ENCODE measurements at places on chromosomes 3 and 15. TPM values are rescaled to one million over a fixed set of nuclear protein-coding genes. Genes with fewer than 3 reads are reported as not detected.

The SEMA5B gene
- total RNA-seq, result 5.3 TPM

The ANKRD63 gene
- total RNA-seq, result not detected

The IL17RB gene
- total RNA-seq, result 0.47 TPM

The CELF6 gene
- total RNA-seq, result 1.5 TPM

The ALPK3 gene
- 181 TPM for total RNA-seq

The CMTM7 gene
- 2.9 TPM for total RNA-seq

The TRPC1 gene
- total RNA-seq, result 13.9 TPM

The CNTN3 gene
- 1.2 TPM for total RNA-seq

The CHST13 gene
- total RNA-seq, result 0.11 TPM

The ZBED2 gene
- total RNA-seq, result not detected

The KLHL18 gene
- total RNA-seq, result 54.7 TPM

The CAND2 gene
- 76.2 TPM for total RNA-seq

Data from left ventricle myocardium inferior (tissue), 1 donor.